ENCODE measurements at places on chromosomes 13 and 19.

DNA sequence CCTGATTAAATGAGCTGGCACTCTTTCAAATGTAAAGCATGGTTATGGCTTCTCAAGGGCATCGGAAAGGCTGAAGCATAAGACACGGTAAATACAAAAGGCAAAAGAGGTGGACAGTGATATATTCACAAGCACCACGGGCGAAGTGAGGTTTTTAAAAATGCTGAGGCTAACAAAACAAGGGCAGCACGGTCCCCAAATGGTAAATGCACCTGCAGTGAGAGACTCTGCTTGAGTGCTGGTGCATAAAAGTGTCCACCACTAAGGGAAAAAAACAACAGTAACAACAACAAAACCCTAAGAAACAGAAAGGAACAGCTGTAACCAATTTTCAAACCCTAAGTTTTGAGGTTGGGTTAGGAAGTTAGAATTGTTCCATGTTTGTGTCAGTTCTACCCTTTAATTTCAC, 234.9 kb downstream of the PCDH9 start:
- DNase-seq, result no peak

DNA sequence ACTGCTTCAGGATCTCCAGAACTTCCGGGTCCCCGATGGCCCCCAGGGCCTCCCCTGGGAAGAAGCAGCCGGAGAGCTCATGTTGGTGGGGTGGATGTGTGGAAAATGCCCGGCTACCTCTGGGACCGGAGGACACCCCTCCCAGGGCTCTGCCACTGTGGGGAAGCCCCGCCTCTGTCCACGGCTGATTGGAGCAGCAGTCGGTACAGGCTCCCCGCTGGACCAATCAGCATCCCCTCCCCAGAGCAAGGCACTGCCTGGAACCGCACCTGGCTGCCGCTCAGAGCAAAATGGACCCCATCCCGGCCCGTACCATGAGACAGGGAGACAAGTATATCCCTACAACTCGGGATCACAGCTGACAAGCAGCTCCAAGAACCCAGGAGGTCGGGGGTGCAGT, 6.4 kb downstream of the DOHH start:
- DNase-seq, result no peak

DNA sequence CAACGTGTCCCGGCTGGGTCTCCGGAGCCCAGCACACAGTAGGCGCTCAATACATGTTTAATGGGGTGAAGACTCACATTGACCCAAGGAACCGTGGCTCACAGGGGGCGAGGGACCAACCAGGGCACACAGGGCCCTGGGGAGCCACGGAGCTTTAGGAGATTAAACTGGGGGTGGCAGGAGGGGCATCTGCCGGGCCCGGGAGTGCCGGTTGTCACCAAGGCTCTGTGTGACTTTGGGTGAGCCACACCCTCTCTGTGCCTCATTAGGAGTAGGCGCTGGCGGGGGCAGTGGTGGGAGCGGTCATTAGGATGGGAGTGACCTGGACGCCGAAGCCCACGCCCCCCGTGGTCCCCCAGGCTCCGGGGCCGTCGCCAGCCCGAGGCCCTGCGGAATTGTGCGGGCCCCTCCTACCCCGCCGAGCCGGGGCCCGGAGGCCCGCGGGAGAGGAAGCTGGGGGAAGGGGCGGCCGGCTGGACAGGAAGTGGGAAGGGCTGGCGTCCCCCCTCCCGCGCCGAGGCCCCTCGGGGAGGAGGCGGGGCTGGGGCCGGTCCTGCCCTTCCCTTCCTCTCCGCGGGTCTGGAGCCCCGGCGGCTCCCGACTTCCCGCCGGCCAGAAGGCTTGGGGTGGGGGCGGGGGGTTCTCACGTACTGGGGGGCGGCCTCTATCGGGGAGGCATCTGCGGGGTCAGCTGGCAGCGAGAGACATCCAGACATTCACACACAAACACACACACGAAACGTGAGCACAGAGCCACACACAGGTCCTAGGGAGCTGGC, 1.8 kb upstream of the SSBP4 start:
- DNase-seq, result peak; percentile 76

- DNase-seq, result no peak
These were observed 5.2 kb downstream of the ZNF577 start for GRCh38 chr19:51882518-51882917.

DNA sequence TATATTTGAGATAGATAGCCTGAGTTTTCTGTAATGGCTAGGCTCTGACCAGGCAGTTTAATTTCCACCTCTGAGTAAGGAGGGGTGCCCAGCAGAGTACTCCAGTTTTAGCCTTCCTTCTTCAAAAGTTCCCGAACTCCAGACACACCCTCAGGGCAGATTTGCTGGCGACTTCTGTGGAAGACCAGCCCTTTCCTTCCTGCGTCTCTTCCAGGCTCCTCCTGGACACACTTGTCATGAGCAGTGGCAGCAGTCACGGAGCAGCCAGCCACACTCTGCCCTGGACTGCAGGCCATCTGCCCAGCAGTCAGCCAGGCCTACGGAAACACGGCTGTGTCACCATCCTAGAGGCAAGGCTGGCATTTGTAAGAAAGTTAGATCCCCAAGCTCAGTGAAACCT, 6.6 kb upstream of the FLT1 start:
- DNase-seq, result no peak

- DNase-seq, result no peak
These were observed 304.9 kb upstream of the NBEA start for GRCh38 chr13:34637138-34637537.

DNA sequence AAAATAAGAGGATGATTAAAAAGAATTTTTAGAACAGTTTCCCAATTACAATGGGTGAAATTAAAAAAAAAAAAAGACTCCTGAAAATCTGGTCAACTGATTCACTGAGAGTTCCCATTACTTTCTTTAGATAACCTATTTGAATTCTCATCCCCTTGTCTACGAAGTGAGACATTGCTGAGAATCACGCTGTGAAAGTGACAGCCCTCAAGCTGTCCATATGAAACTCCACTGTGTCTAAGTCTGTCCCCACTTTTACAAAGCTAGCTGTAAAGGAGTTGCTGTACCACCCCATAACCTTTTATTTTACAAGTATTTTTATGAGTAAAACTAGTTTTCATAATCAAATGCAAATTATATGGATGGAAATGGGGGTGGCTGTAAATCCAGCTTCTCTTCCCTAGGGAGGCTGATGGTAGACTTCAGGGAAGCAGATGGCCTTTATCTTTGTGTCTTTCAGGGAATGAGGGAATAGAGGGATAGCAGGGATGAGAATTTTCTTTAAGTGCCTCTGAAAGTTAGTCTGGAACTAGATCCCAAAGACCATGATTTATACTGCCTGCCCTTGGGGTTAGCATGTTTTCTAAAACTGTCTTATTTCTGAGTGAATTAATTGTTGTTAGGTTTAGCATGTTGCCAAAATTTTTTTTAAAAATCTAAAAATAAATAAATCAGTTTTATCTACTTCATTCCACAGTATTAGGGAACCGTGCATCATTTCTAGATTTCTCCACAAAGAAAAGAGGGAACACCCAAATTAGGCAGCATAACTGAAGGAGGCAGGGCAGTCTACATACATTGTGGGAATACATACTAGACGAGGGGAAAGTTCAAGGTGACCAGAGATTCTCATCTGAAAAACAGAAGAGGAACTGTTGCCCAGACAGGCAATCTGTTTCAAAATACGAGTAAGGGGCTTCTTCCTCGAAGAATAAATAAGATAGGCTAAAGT, 1219.1 kb downstream of the UQCRFS1 start:
- no peak for DNase-seq

- peak; percentile 92 for DNase-seq
These were observed at the start of gene GPR183 for GRCh38 chr13:99307247-99307646. Gene GPR183 (minus strand): TSS chr13:99307399. CDS start chr13:99296145, 11,254 bp downstream.

GRCh38 chr13:97648171-97648880, 214.4 kb downstream of the RAP2A start:
- no peak for DNase-seq
